ENCODE measurements at places on chromosomes 7 and 10.
A peak's percentile ranks its signal among the peaks of the same experiment; 100 is the strongest.

- no peak for DNase-seq
Measured at GRCh38 chr10:129581827-129582411, 114.9 kb downstream of the MGMT start.

- DNase-seq, result no peak
Measured at GRCh38 chr7:139108266-139109187, 993 bp downstream of the ZC3HAV1 start.

DNA sequence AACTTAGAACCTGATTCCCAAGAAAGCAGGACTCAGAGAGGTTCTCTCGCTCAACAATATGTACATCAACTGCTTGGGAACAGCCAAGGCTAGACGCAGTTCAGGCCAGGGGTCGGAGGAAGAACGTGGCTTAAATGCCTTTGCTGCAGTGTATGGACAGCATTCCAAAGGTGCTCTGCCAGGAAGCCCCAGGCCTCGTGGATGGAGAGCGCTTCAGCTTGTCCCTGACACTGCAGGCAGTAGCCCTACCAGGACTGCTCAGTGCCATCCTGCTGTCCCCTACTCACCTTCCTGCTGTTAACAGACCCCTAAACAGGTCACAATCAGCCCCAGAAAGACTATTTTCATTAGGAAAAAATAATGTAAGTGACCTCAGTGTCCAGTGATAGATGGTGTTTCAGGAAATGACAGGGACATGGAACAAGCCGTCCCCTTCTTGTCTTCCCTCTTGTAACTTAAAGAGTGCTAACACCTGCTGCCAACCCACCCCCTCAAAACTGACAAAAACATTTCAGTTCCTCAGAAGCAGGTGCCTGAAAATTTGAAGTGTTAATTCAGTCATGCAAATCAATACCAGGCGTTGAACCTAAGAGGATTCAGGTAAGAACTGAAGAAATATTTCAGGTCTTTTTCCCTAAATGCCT is 16.5 kb downstream of the CREB3L2 start:
- DNase-seq, result no peak

DNA sequence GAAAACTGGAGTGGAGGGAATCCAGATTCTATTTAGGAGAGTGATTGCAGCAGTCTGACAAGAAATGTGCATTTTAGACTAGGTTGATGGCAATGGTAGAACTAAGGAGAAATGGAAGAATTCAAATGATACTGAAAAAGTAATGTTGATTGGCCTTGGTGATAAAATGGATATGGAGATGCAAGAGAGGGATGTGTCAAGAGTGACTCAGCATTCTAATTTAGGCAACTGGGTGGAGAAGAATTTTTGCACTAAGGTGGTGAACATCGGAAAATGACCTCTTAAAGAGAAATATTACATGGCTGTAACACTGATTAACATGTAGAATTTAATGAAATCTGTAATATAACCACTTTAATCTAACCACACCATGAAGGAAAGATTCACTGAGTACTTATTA is 806.5 kb downstream of the PHTF2 start:
- DNase-seq, result no peak

- DNase-seq, result no peak
Measured at GRCh38 chr10:116960066-116960776, 44.8 kb downstream of the SHTN1 start.

DNA sequence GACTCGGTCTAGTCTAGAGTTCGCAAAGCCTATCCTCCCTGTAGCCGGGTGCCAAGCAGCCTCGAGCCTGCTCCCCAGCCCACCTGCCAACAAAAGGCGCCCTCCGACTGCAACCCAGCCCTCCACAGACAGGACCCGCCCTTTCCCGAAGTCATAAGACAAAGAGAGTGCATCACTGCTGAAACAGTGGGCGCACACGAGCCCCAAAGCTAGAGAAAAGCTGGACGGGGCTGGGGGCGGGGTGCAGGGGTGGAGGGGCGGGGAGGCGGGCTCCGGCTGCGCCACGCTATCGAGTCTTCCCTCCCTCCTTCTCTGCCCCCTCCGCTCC is 622 bp upstream of the COL1A2 start:
- DNase-seq, result no peak

DNA sequence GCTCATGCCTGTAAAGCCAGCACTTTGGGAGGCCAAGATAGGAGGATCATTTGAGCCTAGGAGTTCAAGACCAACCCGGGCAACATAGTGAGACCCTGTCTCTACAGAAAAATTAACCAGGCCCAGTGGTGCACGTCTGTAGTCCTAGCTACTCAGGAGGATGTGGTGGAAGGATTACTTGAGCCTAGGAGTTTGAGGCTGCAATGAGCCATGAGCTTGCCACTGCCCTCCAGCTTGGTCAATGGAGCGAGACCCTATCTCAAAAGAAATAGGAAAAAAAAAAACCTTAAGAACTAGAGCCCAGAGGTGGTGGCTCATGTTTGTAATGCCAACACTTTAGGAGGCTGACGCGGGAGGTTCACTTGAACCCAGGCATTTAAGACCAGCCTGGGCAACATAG is 2.2 kb downstream of the STRA8 start:
- DNase-seq, result no peak

DNA sequence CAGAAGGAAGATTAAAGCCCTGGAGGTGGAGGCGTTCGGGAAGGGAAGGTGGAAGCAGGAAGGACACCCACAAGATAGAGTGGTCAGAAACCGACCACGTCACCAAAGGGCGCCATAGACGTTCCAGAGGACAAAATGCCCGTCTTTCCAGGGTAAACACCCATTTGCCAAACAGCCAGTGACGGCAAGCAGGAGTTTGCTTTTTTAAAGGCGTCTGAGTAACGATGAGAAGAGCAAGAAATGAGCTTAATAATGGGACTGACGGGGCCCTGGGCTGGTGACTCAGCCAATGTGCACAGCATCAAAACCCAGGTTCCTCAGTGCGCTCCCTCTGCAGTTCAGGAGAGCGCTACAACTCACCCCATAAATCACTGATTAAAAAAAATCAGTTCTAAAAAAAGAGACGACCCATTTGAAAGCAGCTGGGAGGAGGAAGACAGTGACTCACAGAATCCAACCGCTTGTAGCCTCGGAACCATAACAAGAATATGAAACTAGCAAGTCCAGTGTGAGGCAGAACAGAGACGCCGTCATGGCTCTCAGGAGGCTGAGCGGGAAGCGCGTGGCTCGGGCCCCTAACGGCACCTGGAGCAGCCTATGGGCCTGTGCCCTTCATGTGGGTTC is 5.9 kb downstream of the DIP2C start:
- DNase-seq, result peak; percentile 30

DNA sequence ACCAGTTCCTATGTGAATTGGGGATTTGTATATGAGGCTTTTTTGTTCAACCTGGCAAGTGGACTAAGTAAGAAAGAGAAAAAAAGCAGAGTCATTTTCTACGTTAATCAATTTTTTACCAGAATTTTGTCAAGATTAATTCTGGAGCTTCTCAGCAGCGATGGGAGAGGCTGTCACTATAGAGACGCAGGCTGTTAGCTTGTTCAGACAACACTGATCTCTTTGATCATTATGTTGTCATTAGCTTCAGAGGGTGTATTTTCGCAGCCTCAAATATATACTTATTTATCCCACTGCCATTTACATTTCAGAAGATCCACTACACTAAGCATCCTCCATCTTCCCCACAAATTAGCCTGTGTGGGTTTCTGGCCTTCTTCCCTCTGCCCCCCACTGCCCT is 196.7 kb upstream of the PFKP start:
- no peak for DNase-seq

GRCh38 chr10:131698232-131698631 is 202.6 kb upstream of the PPP2R2D start:
- DNase-seq, result no peak

DNA sequence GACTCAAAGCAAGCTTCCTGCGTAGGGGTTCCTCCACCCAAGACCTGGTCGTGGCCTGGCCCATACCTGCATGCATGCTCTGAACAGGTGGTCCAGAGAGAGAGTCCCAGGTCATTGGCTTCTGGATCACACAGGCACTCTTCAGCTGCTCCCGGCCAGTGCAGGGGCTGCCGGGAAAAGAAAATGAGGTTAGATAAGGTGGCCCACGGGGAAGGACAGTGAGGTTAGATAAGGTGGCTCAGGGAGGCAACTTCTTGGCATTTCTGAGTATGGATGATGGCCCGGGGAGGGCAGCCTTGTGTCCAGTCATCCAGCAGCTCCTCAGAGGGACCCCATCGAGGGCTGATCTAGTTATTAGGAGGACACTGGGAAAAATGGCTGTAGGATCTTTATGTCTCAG is 87.4 kb downstream of the FRMPD2 start:
- no peak for DNase-seq

- DNase-seq, result no peak
Measured at GRCh38 chr10:77591238-77591880, 46.2 kb downstream of the KCNMA1 start.

- DNase-seq, result no peak
Measured at GRCh38 chr7:95867309-95867708, 95.0 kb downstream of the DYNC1I1 start.

DNA sequence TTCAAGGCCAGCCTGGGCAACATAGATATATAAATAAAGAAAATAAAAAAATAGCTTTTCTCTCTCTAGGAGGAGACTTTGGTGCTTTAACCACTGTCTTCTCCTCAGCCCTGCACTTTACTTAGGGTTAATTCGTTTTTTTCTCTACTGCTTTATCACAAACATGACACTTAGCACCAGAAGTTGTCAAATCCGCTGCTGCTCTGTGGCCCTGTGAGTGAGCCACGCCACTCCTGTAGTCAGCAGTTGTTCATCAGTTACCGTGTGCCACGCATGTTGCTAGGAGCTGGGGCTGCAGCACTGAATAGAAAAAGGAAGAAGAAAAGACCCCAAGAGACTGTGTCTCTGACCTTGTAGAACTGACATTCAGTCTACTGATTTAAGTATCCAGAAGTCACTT is 232.6 kb downstream of the CELF2 start:
- DNase-seq, result no peak

GRCh38 chr10:78533098-78533497 is 499.4 kb downstream of the RPS24 start:
- DNase-seq, result no peak

DNA sequence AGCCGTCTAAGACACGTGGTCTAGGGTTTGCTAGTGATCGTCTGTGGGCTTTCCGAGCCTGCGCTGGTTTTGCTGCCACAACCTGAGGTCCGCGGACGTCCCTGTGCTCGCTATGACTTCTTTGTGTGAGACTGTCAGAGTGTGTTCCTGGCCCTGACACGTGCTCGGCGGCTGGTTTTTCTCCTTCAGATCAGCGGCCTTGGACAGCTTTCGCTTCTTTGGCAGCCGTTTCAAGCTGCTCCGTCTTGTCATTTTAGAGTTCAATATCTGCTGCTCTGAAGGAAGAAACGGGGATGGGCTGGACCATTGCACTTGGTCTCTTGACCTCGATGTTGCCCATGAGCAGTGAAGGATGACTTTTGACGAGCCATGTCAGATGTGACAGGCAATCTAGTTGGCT is 147.3 kb downstream of the MGMT start:
- no peak for DNase-seq

- no peak for DNase-seq
Measured at GRCh38 chr10:99908512-99908911, 101.2 kb downstream of the DNMBP start.

- DNase-seq, result no peak
Measured at GRCh38 chr10:43698156-43698555, 49.5 kb upstream of the ZNF32 start.

DNA sequence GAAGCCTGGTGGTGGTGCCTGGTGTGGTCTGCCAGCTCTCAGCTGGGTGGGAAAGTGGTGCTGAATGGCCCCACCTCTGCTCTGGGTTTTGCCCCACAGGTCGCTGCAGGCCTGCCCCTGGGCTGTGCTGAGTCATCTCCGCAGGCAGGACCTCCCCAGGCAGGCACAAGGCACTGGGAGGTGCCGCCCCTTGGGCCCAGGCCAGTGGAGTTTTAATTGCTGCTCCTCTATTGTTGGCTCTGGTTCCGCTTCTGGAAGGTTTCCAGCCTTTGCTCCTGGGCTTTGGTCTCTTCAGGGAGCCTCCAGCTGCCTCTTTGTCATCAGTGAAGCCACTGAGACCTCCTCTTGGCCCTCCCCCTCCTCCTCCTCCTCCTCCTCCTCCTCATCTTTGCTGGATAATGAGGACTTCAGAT is 180.3 kb upstream of the GRB10 start:
- DNase-seq, result peak; percentile 15

- no peak for DNase-seq
Measured at GRCh38 chr10:89207181-89207800, at the start of gene CH25H. TSS of gene CH25H (minus strand) at chr10:89207317. CDS start at chr10:89207292, 25 bp downstream.

Measured in AG09319 (cell line).